ENCODE measurements at places on chromosomes 4 and X.
A peak's percentile ranks its signal among the peaks of the same experiment; 100 is the strongest.

DNA sequence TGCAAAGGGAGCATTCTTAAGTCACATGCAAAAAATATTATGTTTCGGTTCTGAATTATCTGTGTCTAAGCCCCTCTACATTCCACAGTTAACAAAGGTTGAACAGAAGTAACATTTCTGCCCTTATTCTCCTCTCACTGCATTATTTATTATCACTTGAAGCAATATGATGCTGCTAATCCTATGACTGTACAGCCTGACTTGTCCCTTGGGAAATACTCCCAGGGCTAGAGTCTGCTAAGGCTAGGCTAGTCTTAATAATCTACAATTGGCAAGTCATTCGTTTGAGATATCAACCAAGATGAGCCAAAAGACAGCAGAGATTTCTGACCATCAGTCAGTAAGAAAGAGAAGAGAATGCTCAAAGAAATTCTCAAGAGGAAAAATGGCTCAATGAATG is 226.9 kb upstream of the HCCS start:
- ATAC-seq: no peak

DNA sequence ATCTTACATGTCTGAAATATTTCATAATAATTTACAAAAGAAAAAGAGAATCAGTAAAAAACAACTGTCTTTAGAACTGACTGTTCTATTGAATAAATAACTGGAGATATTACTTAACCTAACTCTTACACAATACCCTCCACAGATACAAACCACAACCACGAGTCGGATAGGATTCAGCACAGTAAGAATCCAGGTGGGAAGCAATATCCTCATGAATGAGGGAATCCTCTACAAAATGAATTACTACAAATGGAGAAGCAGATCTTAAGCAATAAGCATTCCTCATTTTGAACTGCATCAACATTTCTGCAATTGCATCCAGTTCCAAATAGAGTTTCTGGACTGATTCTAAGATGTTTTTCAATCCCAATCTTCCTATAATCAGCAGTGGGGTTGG is 227.1 kb downstream of the SH2D1A start:
- no peak for ATAC-seq

- ATAC-seq: no peak
Observed at GRCh38 chrX:138777230-138777629, 65.7 kb upstream of the FGF13 start.

DNA sequence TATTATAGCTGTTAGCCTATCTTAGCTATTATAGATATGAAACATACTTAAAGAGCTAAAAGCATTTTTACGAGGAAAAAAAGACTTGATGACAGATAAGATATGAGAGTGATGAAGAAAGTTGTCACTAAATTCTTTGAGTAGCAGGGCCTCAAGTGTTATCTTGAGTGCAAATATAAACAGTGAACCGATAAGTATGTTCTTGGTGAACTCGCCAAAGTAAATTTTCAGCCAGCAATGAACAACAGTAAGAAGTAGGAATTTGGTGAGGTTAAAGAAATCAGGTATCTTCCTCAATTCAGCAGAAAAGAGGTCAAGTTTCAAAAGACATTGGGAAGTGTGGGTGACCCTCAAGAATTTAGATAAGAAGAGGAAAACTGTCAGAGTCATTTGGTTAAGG is 471.8 kb upstream of the FTHL17 start:
- ATAC-seq: no peak

- ATAC-seq: no peak
Observed at GRCh38 chrX:136199365-136199764, 51.8 kb downstream of the MAP7D3 start.

DNA sequence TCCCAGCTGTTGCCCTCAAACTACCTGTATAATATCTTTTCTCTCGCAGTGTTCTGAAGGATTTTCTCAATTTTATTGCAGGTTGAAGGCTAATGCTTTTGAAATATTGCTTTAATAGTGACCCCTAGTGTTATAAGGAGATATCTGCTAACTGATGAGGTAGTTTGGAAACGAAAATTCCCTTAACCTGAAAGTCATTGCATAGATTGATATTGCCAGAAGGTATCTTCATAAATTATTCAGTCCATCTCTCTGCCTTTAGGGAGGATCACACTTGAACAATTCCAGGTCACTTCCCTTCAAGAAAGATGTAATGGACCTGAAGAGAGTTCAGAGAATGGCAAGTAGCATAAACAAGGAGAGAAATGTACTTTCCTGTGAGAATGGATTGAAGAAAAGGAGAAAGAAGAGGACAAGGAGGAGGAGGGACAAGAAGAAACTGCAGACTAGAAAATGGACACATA is 44.1 kb downstream of the TIGD4 start:
- no peak for ATAC-seq

DNA sequence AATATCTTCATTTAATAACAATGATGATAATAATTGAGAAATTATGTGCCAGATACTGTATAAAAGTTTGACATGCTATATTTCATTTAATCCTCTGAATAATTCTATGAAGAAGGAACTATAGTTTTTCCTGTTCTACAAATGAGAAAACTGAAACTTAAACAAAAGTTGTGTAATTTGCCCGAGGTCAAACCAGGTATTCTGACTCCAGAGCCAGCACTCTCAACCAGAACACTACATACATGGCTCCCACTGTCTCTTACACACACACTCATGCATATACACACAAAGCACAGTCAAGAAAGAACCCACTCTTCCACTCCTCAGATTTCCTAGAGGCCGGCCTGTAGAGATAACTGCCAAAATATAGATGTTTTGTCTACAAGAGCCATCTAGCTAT is 374.0 kb upstream of the EMCN start:
- no peak for ATAC-seq

- ATAC-seq: peak; percentile 97
Observed at GRCh38 chrX:118872102-118872566, 48.5 kb downstream of the ZCCHC12 start.

DNA sequence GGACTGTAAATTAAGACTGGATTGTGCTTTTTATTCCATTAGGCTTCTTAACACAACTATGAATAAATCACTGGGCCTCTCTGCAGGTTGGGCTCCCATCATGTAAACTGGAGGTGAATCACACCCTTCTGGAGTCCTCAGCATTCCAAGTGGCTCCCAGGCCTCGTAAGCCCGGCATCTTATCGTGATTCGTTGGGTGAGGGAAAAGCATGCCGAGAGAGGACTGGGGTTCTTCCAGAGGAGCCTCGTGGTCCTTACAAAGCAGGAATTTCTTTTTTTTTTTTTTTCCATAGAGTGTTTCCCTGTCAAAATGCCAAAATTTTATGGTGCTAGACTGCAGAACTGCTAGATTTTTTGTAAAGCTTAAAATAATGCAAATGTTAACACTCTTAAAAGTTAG is 20.0 kb downstream of the CLDN22 start:
- ATAC-seq: no peak

- peak; percentile 100 for ATAC-seq
Observed at GRCh38 chr4:109588176-109588575, 28.1 kb downstream of the MCUB start.

DNA sequence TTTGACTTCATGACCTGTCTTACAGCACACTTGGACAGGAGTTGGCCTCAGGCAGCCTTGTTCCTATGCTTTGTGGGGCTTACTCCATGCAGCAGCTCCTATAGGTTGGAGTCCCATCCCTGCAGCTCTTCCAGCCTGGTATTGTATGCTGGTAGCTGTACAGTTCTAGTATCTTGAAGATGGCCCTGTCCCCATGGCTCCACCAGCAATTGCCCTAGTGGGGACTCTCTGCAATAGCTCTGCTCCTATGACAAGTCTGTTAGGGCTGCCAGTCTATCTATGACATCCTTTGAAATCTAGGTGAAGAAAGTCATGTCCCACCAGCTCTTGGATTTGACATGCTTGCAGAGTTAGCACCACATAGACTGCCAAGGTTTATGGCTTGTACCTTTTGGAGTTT is 252.6 kb downstream of the ANTXR2 start:
- peak; percentile 38 for ATAC-seq

DNA sequence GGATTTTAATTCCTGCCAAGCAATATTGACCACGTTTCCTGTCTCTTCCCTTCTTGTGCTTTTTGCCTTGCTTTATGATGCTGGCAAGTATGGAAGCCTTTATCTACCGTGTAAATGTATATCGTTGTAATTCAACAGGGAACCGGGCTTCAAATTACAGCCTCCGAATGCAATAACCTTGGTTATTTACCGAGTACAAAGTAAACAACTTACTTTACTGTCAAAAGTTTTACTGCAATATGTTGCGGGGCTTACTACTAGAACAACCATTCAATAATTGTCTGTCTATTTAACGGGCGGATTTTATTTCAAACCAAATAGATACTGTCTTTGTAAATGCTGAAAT is 73.1 kb downstream of the PALLD start:
- no peak for ATAC-seq

GRCh38 chrX:19514791-19515614 is at the start of gene MAP3K15:
TSS of gene MAP3K15 (minus strand) at chrX:19515508. CDS start at chrX:19515261, 247 bp downstream.
- peak; percentile 80 for ATAC-seq

DNA sequence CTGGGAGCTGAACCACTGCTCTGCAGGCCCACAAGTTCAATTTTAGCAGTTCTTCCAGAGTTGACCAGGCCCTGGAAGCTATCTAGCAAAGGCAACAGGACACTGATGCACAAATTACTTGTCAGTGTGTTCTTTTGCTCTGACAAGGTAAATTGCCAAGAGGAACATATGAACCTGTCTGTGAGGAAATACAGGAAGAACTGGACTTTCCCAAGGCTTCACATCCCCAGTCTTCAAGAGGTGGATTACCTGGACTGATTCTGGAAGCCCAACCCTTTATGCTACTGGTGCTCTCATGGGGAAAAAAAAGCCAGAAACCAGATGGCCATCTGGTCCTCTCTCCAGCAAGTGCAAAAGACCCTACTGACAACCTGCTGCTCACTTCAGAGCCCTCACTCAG is 1.9 kb upstream of the TMEM185A start:
- ATAC-seq: no peak

DNA sequence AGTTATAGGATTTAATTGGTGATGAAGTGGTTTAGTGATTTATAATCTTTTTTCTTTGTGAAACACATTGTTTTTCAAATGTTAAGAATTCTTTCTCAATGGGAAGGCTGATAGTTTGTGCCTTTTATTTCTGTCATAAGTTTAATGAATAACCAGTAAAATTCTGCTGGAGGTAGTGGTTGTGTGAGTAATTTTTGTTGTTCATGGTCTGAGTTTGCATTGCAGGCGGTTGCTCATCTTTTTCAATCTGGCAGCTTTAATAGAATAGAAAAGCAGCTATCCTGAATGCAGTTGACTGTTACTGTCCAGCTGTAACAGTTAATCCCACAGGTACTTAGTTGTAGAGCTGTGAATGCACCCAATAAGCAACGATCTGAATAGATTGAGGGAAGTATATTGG is 215.6 kb upstream of the AFF2 start:
- ATAC-seq: no peak

DNA sequence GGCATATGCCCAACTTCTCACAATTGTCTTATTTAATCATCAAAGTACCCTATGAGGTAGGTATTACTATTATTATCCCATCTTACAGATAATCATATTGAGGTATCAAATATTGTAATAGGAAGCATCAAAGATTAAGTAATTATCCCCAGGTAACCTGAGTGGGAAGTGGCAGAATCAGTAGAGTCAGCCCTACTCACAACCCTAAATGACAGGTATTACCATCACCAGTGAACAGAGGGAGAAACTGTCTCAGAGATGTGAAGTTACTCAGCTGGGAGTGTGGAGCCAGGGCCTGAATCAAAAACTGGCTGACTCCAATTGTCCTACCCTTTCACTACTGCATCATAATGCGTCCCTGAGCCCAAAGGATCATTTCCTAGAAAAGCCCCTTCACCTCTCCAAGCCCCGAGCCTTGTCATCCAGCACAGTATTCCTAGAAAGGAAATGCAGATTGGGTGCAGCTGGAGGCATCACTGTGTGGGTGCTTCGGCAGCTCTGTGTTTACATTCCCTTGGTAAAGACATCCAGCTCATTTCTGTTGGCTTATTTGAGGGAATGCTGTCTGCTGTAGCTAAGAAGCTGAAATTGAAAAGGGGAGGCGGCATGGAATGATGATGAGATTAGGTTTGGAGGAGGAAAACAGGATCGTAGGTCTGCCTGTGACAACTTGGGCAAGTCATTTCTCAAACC is 72.8 kb downstream of the DHX15 start:
- no peak for ATAC-seq

GRCh38 chr4:31575504-31575903 is 855.3 kb downstream of the PCDH7 start:
- ATAC-seq: no peak

DNA sequence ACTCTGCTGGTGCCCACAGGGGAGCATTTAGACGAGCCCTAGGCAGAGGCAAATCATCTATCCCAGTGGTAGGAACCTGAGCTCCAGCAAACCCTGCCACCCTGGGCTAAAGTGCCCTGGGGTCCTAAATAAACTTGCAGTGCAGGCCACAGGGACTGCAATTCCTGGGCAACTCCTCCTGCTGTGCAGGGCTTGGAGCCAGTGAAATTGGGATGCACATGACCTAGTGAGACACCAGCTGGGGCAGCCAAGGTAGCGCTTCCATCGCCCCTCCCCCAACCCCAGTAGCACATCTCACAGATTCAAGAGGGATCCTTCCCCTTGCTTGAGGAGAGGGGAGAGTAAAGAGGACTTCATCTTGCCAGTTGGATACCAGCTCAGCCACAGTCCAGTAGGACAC is 44.1 kb downstream of the CHRNA9 start:
- ATAC-seq: no peak

DNA sequence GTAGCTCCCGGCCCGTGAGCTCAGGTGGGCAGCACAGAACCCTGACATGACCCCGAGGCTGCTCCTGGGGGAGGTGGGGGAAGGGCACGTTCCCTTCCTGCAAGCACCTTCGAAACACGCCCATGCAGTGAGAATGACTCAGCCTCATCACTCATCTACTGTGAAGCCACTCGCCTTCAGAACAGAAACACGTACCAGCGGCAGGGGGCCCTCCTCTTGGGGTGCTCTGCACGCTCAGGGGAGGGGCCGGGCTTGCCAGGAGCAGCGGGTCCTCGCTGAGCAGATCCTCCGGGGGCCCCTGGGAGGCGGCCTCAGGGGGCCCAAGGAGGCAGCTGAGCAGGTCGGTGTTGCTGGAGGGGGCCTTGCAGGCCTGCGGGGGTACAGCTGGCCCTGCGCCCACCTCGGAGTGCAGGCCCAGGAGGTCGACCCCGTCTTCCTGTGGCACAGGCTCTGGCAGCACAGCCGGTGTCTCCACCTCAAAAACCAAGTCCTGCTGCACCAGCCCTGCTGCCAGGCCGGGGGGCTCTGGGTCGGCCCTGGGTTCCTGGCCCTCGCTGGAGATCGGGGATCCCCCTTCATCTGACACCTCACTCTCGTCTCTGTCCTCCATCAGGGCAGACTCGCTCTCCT is 40.9 kb upstream of the CPLX1 start:
- ATAC-seq: peak; percentile 88

DNA sequence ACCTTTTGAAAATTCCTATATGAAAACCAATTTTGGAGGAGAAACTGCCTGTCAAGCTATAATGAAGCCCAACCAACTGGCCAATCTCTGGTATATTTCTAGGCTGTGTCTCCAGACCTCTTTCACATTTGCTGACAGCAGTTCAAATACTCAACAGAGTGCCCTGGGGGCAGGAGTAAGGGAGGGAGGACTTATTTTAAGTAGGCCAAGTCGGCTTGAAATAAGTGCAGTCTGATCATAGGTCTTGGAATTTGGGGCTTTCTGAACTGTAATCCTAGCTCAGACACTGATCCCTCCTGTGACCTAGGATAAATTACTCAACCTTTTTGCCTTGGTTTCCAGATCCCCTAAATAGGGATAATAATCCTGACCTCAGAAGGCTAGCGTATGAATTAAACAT is 59.4 kb upstream of the SLC7A11 start:
- ATAC-seq: no peak

GRCh38 chrX:48574270-48575266 is at the start of gene RBM3:
TSS of gene RBM3 (plus strand) at chrX:48574484. CDS start at chrX:48575181, 697 bp downstream.
- ATAC-seq: peak; percentile 91
